Inflammatory macrophage treated with lipopolysaccharide for 4 hours (primary cell): ENCODE measurements at places on chromosomes 1 and 21.

DNA sequence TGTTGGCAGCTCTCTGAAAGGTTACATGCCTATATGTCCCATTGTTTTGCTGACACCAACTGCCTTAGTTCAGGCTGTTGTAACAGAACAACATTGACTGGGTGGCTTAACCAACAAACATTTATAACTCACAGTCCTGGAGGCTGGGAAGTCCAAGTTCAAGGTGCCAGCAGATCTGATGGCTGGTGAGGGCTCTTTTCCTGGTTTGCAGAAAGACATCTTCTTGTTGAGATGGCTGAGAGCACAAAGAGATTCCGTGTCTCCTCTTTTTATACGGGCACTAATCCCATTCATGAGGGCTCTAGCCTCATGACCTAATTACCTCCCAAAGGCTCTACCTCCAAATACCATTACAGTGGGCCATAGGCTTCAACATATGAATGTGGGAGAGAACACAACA is 10.2 kb upstream of the STMN1 start:
- no peak for DNase-seq

- no peak for DNase-seq
These were observed 730 bp downstream of the NOS1AP start for GRCh38 chr1:162070094-162070748.

GRCh38 chr1:150173141-150173585 is 23.4 kb downstream of the PLEKHO1 start:
- DNase-seq: no peak

DNA sequence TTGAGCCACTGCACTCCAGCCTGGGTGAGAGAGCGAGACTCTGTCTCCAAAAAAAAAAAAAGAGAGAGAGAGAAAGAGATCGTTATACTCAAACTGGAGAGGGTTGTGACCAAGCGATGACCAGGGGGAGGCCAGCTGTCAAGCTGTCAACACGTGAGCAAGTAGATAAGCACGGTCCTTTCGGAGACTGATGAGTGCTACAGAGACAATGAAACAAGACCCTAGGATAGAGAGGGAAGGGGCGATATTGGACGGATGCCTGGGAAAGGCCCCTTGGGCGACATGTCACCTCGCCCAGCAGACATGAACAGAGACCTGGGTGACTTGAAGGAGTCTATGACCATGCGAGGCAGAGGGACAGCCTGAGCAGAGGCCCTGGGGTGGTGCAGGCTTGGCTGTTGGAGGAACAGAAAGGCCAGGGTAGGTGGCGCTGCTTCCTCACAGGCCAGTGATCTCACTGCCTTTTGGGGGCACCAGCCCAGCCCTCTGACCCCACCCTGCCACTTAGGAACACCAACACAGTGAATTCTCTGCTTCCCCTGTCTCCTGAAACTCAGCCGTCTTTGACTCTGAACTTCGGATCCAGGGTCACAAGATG is 100.8 kb upstream of the IFFO2 start:
- no peak for DNase-seq

DNA sequence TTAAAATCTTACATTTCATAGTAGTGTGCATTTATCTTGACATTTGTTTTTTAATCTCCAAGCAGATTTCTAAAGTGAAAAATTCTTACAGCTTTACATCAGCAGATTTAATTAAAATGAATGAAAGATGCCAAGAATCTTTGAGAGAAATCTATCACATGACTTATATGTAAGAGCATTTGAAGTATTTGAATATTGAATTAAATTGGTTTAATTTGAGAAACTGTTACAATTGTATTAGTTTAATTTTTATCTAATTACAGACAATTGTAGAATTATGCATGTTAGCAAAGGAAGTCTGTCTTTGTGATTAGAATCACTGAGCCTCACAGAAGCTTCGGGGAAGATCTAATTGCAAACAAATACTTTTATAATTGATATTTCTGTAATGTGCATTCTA is 52.2 kb downstream of the ASB17 start:
- no peak for DNase-seq
